Muscle of back (tissue), 13 donors: ENCODE measurements at places on chromosomes 16 and 17. TPM values are rescaled to one million over a fixed set of nuclear protein-coding genes. Genes with fewer than 3 reads are reported as not detected.
A peak's percentile ranks its signal among the peaks of the same experiment; 100 is the strongest.

Gene HBA2
- 4,352 TPM for polyA plus RNA-seq

Gene TERB1
- 0.13 TPM for polyA plus RNA-seq

Gene SPEM1
- not detected for polyA plus RNA-seq

Gene C16orf92
- polyA plus RNA-seq: not detected

Gene KRTAP2-1
- not detected for polyA plus RNA-seq

Gene KCNG4
- 0.05 TPM for polyA plus RNA-seq

Gene SCRN2
- polyA plus RNA-seq: 18.8 TPM

Gene CTCF
- 49.8 TPM for polyA plus RNA-seq

Gene KRTAP9-6
- 0.15 TPM for polyA plus RNA-seq

DNA sequence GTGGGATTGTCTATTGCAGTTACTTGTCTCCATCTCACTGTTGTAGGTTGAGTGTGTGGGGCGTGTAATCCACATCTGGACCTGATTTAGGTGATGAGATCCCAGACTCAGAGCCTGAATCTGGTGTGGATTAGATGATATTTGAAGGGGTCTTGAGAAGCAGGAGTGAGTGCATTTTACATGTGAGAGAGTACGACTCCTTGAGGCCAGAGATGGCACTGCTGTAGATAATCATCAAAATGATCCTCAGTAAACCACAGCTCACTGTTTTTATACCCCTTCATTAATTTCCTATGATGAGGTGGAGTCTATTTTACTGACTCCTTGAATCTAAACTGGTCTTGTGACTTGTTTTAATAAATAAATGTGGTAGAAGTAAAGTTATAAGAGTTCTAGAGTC lies 732.5 kb downstream of the KCNJ2 start:
- no peak for DNase-seq

DNA sequence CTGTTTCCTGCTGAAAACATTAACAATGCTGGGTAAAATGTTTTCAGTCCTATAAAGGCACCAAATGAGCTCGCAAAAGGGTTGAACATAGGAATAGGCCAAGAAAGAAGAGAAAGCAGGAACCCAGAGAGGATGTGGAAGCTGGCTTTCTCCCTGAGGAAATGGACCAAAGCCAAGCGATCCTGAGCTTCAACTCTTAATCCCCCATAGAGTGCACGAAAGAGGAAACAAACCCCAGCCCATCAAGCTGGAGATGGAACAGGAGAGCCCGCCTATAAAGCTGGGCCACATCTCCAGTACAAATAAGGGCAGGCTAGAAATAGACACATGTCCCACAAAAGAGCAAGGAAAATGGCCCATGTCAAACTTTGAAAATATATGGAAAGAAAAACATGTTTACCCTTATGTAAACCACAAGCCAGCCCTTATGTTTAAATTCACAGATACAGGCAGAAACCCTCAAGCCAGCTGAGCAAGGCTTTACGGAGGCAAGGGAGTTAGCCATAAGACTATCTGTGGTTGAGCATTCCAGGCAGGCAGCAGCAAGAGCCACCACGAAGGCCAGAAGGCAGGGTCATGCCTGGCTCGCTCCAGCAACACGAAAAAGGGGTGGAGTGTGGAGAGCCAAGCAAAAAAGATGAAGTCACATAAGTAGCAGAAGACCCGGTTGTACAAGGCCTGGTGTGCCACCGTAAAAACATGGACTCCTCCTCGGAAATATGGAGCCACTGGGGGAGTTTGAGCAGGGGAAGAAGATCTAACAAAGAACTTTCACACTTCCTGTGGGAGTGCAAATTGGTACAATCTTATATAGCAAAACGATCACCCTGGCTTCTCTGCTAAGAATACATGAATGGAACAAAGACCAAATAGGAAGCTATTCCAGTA lies 27.8 kb downstream of the COPRS start:
- DNase-seq: no peak

DNA sequence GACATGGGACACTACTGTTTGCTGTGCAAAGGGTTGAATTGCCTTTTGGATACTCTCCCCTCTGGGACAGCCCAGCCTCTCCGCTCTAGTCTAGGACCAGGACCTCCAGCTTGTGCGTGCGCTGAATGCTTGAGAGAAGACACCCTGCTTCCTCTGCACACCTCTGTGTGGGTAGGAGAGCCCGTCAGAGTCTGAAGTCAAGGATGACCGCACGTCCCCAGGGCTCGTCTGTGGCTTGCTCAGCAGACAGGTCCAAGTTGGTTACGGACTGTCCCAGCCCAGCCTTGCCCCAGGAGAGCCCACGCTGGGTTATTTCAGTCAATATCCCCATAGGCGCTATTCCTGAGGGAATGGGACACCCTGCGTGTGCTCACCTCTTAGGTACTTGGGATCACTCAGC lies 3.7 kb downstream of the C16orf89 start:
- DNase-seq: no peak

GRCh38 chr17:17845046-17845775 lies 8.4 kb upstream of the SREBF1 start:
- no peak for DNase-seq

DNA sequence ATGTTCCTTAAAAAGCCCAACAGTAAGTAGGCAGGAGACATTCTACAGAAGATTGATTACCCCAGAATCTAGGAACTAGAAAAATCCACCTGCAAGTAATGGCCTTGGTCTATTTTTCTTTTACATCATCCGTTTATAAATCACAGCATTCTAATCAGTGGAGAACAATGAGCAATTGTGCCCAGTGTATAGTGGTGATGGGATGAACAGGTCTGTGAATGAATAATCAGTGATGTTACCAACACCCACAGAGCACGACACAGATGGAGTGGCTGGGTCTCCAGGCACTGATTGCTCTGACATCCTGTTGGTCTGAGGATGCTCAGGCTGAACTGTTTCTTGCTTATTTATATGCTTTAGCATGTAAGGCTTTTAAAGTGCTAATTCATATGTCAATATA lies 1251.2 kb upstream of the CDH8 start:
- no peak for DNase-seq

GRCh38 chr17:77458202-77459017 lies 317.6 kb downstream of the SEC14L1 start:
- DNase-seq: no peak

- peak; percentile 93 for DNase-seq
Observed at GRCh38 chr16:3021449-3022207, 1.5 kb downstream of the TNFRSF12A start.

DNA sequence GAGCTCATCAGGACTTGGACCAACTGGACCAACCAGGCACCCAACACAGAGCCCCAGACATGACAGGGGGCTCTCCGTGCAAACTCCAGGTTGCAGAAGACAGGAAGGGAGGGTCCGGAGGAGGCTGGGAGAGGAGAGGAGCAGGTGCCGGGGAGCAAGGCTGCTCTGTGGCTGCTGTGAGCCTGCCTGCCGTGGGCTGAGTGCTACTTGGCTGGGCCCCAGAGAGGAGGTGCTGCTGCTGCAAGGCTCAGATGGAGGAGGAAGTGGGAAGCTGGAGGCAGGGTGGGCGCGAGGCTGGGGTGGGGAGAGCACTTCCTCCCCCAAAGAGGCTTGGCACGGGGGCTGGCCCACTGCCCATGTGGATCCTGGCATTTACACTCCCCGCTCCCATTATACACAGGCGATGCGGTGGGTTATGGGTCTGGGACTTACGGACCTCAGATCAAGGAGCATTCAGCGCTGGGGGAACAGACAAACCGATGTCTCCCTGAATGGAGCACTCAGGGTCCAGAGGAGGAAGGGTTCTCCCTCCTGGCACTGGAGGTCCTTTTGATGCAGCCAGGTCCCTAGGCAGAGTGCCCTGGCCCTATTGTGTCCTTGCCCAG lies 15.9 kb downstream of the EPOP start:
- DNase-seq: no peak

GRCh38 chr17:51674579-51675255 lies 414.4 kb downstream of the UTP18 start:
- no peak for DNase-seq

DNA sequence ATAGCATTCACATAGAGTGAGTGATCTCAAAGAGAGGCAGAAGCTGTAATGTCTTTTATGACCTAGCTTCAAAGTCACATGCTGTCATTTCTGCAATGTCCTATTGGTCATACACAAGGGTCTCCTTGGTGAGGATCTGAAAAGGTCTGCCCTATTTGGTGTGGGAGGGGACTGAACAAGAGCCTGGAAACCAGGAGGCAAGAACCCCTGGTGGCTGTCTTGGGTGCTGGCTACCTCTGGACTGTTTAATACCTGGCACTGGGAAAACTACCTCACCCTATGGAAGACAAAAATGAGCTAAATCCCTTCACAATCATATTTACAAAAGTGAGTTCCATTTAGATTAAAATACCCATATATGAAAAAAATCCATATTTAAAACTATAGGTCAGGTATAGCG lies 9.0 kb downstream of the KCTD13 start:
- DNase-seq: no peak

GRCh38 chr17:73293031-73293430 lies 18.8 kb downstream of the CDC42EP4 start:
- DNase-seq: no peak

GRCh38 chr17:81385320-81386111 lies 9.7 kb upstream of the BAHCC1 start:
- DNase-seq: peak; percentile 74

DNA sequence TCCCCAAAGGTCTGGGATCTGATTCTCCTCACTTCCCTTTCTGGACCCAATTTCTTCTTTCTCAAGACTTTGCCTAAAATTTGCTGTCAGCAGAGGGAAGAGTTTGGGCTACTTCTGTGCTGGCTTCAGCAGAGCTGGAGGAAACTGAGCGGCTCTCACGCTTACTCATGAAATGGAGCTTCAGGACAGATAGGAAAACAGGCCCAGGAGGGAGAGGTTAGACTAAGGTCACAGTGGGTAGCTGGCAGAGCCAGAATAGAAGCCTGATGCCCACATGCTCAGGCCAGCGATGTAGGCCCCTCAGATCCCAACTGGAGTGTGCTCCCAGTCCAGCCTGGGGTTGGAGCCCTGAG lies 593 bp downstream of the SLC38A7 start:
- DNase-seq: no peak
